Stimulated activated CD8-positive, alpha-beta memory T cell treated with anti-CD3 and anti-CD28 coated beads, Interleukin-7, amount 100 ng/mL, for 4 hours (primary cell): ENCODE measurements at places on chromosomes 16 and 17.

- DNase-seq, result no peak
Observed at GRCh38 chr16:51569203-51569931, 418.3 kb upstream of the SALL1 start.

- DNase-seq, result no peak
Observed at GRCh38 chr17:4233668-4234258, 30.0 kb downstream of the ANKFY1 start.

DNA sequence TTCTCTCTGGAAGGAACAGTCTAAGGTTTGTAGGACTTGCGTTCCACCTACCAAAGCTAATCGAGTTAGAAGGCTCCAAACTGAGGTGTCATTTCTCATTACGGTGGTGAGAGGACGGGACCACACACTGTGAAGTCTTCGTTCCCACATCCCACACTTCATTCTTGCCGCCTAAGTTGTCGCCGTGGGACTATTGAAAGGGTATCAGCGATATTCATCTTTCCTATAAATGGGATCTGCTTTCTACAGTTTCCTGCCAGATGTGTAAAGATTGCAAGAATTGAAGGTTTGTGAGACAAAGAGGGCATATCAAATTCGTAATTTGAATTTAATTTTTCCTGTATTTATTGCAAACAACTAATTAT is 608 bp upstream of the TRIM37 start:
- no peak for DNase-seq

DNA sequence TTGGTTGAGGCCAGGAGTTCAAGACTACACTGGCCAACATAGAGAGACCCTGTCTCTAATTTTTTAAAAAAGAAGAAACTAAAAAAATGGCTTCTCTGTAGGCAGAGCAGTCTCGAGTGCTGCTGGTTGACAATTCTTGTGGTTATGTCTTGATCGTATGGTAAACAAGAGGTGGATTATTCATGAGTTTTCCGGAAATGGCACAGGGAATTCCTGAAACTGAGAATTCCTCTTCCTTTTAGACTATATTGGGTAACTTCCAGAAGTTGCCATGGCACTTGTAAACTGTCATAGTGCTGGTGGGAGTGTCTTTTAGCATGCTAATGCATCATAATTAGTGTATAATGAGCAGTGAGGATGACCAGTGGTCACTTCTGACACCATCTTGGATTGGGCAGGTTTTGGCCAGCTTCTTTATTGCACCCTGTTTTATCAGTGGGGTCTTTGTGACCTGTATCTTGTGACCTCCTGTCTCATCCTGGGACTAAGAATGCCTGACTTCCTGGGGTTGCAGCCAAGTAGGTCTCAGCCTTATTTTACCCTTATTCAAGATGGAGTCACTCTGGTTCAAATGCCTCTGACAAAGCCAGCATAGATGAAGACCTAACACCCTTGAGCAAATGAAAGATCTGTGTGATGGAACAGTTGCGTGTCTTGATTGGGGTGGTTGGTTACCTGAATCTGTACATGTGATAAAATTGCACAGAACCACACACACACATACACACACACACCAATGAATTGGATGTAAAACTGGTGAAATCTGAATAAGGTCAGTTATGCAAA is 30.2 kb downstream of the BMERB1 start:
- no peak for DNase-seq

DNA sequence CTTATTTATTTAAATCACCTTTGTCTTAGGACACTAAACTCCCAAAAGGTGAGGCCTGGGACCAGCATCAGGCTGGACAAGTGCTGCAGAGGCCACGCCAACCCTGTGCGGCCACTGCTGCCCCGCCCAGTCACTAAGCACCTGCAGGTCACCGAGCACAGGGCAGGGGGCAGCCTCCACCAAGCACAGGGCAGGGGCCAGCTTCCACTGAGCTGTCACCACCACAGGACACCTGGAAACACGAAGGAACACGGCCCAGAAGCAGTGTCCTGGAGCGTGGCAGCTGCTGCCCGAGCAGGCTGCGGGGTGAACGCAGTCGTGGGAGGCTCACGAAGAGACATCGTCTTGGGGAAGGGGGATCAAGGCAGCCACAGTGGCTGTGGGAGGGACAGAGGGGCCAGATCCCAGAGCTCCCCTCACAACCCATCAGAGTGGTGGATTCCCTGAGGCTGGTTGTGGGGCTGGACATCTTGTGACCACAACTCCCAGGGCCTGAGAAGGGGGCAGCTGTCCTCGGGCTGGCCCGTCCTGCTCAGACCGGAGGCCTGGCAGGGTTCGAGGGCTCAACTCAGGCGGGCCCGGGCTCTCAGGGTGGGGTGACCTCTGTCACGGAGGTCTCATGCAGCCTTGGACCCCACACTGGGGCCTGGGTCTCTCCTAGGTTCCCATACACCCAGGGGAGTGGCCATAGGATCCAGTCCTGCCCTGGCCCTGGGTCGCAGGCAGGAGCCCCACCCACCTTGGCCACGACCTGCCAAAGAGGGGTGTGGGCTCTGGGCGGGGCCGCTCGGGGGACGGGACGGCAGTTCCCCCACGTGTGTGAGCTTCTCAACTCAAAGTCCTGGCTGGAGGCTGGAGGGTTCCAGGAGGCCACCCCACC is 18.7 kb downstream of the RAB40B start:
- DNase-seq, result no peak

DNA sequence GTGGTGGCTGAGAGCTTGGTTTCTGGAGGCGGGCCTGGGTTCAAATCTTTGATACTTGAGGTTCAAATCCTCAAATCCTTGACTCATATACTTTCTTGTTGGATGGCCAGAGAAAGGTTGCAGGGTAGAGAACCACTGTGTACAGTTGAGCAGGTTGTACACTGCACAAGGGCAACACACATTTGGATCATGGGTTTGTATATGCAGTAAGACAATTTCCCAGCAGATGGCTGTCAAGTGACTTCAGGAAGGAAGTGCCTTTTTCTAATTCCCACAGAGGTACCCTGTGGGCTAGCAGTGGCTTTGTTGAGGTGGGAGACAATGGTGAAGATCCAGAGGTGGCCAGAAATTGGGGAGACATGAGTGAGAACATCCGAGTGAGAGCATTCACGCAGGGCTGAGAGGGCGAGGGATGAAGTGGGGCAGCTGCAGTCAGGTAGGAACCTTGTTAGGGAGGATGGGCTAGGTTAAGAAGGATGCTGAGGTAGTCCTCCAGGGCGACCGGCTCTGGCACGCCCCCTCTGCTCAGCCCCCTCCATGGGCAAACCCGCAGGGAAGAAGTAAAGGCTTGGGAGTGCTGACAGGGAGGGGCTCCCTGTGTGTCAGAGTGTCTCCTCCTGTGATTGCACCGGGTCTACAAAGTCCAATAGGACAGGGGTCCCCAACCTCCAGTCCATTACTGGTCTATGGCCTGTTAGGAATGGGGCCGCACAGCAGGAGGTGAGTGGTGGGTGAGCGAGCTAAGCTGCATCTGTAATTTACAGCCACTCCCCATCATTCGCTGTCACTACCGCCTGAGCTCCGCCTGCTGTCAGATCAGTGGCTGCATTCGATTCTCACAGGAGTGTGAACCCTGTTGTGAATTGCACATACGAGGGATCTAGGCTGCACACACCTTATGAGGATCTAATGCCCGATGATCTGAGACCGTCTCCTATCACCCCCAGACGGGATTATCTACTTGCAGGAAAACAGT is 2.7 kb downstream of the C16orf89 start:
- no peak for DNase-seq

- no peak for DNase-seq
Observed at GRCh38 chr17:73480740-73481139, 163.5 kb downstream of the SDK2 start.

GRCh38 chr17:560432-560873 is 154.2 kb downstream of the VPS53 start:
- no peak for DNase-seq

DNA sequence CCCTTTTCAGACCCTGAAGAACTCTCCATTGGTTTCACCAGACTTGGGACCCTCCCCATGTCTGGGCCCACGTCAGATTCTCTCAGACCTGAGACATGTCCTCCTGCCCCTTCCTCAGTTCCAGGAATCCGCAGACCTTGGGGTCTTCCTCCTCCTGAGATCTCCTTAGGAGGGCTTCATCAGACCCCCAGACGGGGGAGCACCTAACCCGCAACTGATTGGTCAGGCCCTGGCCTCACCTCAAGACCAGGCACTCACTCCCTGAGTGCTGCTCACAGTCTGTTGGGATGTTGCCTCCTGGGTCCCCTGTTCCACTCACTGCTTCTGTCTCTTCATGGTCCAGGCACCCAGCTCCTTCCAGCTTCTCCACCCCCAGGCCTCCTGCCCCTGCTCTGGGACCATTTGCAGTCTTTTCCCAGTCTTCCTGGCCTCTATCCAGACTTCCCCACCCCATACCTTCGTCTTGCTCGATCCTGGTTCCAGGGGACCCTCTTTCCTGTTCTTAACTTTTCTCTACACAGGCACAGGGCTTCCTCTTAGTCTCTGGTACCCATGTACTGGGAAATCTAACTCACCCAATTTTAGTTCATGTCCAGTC is 1.2 kb downstream of the GID4 start:
- DNase-seq, result no peak

DNA sequence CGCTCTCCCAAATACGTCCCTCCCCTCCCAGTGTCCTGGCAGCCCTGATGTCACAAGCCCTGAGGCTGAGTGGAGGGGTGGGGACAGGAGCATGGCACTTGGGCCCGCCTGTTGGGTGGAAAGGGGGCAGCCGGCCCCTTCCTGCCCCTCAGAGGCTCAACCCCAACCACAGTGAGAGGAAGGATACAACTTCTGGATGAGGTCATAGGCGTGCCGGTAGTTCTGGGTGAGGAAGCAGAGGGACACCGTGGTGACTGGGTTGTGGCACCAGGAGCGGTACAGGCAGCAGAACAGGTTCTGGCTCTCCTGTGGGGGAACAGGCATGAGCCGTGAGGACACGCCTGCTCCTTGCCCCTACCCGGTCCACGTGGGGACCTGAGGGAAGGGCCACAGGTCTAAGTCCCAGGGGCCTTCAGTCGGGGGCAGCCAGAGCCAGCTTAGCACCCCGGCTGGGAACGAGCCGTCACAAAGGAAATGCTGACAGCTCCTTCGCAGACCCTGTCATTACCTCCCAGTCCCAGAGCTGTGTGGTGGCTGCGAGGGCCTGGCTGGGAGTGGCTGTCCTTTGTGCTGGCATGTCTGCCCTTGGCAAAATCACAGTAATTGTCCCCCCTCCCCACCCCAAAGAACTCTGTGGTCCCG is 11.2 kb upstream of the MTSS2 start:
- no peak for DNase-seq

GRCh38 chr17:55157165-55157564 is 107.6 kb upstream of the HLF start:
- no peak for DNase-seq

DNA sequence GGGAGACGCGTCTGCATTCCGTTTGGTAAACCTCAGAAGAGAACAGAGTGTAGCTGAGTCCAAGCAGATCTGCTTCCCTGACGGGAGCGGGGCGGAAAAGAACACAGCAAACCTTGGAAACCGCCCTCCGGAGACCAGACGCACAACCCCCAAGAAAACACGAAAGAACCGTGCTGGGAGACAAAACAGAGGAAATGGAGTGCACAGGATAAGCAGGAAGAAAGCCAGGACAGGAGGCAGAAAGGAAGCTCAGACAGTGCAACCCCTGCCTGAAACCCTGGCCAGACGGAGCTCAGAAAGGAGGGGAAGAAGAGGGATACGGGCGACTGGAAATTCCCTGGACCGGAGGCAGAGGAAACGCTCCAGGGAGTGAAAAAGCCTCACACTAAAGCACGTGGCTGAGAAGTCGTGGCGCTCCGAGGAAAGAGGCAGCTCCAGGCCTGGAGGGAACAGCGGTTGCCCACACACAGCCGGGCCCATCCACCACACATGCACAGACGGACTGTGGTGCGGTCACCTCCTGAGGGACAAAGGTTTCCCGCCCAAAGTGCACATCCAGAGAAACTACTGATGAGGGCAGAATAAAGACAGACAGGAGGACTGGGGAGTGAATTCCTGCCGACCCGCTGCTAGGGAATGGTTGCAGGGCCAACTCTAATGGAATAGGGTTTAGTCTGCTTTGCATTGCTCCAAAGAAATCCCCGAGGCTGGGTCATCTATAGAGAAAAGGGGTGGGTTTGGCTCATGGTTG is 10.2 kb downstream of the DPEP1 start:
- DNase-seq, result no peak

GRCh38 chr17:77889135-77889505 is 69.4 kb upstream of the TNRC6C start:
- DNase-seq, result no peak

- no peak for DNase-seq
Observed at GRCh38 chr17:75011401-75012095, 922 bp upstream of the MRPL58 start.

DNA sequence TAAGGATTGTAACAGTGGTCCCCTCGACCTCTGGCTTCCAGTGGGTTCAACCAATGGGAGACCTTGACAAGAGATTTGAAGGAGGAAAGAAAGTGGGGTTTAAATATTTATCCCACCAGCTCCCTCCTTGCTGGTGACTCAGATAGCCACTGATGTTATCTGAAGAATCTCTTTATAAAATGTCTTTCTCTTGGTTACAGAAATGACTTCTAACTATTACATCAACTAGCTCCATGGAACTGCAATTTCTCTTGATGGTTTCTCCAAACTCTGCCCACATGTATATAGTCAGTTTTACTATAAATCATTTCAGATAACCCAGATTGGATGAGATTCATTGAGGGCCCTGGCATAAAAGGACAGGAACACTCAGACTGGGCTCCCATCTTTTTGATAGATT is 920.2 kb upstream of the SOX9 start:
- no peak for DNase-seq

- DNase-seq, result no peak
Observed at GRCh38 chr16:55035029-55035428, 104.4 kb downstream of the IRX5 start.

- no peak for DNase-seq
Observed at GRCh38 chr17:67290711-67291291, 45.8 kb upstream of the HELZ start.

DNA sequence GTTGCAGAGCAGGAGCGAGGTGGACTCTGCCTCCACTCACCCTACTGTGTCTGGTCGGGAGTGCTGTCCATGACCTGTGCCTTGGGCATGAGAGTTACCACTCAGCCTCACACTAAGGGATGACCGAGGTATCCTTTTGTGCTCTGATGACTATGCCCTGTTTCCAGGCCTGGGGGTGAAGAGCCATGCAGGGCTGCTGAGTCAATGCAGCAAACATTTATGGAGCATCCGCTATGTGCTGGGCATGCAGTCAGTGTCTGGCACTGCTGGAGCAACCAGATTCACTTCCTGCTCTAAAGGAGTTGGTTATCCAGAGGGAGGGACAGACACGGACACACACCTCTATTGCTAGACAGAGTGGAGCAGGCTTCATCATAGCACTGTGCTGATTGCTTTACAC is 7.6 kb upstream of the HNF1B start:
- no peak for DNase-seq

DNA sequence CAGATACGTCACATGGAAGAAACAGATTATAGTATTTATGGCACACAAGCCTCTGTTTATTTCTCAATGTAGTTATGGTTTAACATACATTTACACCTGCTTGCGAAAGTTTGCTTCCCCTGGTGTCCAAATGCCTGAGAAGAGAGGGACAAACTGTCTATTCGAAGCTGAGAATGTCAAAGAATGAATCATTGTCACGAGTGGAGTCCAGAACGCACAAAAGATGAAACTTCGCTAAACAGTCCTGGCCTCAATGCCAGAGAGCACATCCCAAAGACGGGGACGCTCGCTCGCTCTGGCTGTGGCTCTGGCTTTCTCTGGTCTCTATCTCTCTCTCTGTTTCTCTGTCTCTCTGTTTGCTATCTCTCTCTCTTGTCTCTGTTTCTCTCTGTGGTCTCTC is 298.8 kb downstream of the FOXL1 start:
- no peak for DNase-seq
